ENCODE measurements at places on chromosomes 1 and 21. TPM values are rescaled to one million over a fixed set of nuclear protein-coding genes. Genes with fewer than 3 reads are reported as not detected.

ANKRD35 gene
- 0.58 TPM for total RNA-seq

TRIM45 gene
- 0.60 TPM for total RNA-seq

DIO1 gene
- not detected for total RNA-seq

DNA sequence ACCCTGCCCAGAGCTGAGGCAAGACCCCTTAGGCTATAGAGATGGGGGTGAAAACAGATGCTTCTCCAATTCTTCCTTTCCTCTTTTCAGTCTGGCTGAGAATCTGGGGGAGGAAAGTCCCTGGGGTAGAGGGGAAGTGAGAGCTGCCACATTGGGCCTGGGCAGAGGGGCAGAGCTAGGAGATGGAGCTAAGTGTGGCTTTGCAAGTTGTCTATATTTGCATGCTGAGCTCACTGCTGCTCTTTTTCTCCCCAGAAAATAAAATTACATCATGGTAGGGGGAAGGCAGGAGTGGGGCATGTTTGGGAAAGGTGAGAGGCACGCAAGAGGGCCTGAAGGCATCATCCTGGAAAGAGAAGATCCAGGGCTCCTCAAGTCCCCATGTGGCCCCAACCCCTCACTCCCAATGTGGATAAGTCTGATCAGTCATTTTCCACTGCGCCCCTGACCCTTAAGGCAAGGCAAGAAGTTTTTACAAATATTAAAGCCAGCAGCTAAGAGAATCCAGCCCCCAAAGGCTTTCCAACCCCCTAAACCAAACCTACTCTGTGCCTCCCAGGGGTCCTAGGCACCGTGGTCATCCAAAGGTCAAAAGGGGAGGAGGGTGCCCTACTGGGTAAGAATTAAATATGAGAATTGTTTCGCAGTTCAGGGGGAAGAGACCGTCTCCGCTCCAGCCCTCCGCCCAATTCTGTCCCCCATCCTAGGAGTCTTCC lies 500 bp upstream of the PEA15 start:
- no peaks in the 10 kb centered on the region for H3K27me3 ChIP-seq
- H3K36me3 ChIP-seq: peaks cover 13% of the 10 kb centered on the region
- H3K4me1 ChIP-seq: peaks cover 35% of the 10 kb centered on the region
- peak overlapping the region; percentile 80 for H3K27ac ChIP-seq
- H3K4me3 ChIP-seq: peak overlapping the region; percentile 87
- DNase-seq: no peak

- H3K36me3 ChIP-seq: no peaks in the 10 kb centered on the region
- H3K27ac ChIP-seq: no peak overlapping the region
- no peaks in the 10 kb centered on the region for H3K27me3 ChIP-seq
- DNase-seq: no peak
These were observed 21.4 kb upstream of the PADI1 start for GRCh38 chr1:17183388-17184160.

GRCh38 chr1:161172349-161172748 lies 5.0 kb downstream of the B4GALT3 start:
- H3K27ac ChIP-seq: peak overlapping the region; percentile 70
- DNase-seq: no peak
- no peaks in the 10 kb centered on the region for H3K27me3 ChIP-seq
- peaks cover 39% of the 10 kb centered on the region for H3K4me1 ChIP-seq
- H3K4me3 ChIP-seq: no peak overlapping the region
- peaks cover 34% of the 10 kb centered on the region for H3K36me3 ChIP-seq

- H3K27ac ChIP-seq: no peak overlapping the region
- DNase-seq: no peak
- no peaks in the 10 kb centered on the region for H3K27me3 ChIP-seq
- H3K4me3 ChIP-seq: no peak overlapping the region
- H3K4me1 ChIP-seq: peaks cover 8% of the 10 kb centered on the region
These were observed 79.0 kb downstream of the CD58 start for GRCh38 chr1:116491700-116492357.

DNA sequence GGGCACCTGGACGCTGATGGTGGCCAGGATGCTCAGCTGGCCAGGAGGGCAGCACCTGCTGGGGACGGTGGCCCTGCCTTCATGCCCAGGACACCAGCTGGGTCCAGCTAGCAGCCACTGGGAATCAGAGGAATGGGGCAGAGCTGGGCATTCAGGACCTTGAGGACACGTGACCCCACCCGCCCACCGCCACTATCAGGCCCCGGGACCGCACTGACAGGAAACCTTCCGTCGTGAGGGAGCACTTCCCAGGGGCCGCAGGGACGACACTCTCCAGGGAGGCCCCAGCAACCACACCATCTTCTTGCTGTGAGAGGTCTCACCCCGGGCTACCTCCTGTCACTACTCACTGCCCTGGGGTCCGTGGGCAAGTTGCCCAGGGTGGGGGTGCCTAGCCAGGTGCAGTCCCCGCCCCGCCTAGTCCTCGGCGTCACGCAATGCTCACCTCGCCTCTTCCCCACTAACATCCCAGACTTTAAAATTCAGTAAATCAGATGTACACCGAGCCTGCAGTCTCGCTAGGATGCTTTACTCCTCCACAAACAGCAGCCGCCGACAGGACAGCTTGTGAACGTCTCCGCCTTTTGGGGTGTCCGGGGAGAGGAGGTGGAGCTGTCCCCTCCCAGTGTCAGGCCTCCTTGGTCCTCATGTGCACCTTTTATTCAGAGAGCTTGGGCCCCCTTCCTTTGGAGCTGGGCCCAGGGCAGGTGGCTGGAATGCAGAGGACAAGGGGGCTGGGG lies 4.9 kb downstream of the VWA1 start:
- H3K4me3 ChIP-seq: no peak overlapping the region
- no peaks in the 10 kb centered on the region for H3K36me3 ChIP-seq
- no peak overlapping the region for H3K27ac ChIP-seq
- DNase-seq: no peak
- peaks cover 21% of the 10 kb centered on the region for H3K27me3 ChIP-seq

DNA sequence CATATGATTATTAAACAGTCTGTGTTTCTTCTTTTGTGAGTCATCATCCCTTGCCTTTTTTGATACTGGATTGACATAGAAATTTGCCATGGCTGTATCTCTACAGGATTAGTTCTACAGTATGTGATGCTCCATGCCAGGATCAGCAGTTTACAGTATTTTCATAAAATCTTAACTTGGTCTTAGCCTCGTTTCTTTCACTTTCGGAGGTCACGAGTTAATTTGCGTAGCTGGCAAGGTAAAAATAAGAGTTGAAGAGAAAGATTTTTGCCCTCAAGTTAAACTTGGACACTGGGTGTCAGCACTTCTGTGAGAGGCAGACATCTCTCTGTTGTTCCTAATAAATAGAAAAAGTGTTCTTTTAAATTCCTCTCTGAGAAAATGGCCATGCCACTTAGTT lies 79.1 kb downstream of the CACNA1E start:
- no peak overlapping the region for H3K27ac ChIP-seq
- H3K4me3 ChIP-seq: no peak overlapping the region
- no peak for DNase-seq
- H3K27me3 ChIP-seq: peaks cover 10% of the 10 kb centered on the region

DNA sequence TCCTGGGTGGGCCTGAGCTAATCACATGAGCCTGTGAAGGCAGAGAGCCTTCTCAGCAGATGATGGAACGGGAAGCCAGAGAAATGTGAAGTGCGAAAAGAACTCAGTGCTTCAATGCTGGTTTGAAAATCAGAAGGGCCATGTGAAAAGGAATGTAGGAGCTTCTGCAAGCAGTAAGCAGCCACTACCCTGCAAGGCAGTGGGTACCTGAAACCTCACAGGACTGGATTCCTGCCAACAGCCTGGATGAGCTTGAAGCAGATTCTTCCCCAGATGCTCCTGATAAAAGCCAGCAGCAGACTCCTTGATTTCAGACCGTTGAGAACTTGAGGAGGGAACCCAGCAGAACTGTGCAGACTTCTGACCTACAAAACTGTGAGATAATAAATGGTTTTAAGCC lies 158.6 kb downstream of the SYT2 start:
- no peak for DNase-seq
- H3K4me3 ChIP-seq: no peak overlapping the region
- no peaks in the 10 kb centered on the region for H3K36me3 ChIP-seq
- no peak overlapping the region for H3K27ac ChIP-seq
- H3K4me1 ChIP-seq: peaks cover 11% of the 10 kb centered on the region

DNA sequence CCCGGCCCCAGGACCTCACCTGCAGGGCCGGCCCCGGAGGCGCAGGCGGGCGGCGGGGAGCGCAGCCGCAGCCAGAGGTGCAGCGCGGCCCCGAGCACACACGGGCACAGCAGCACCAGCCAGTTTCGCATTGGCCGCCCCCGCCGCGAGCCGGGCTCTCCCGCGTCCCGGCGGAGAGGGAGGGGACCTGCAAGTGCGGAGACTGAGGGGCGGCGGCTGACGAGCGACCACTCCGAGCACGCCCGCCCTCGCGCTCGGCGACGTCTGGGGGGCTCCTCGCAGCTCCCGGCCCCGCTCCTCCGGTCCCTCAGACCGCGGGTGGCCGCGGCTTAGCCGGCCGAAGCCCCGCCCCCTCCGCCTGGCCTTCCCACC lies at the start of gene B3GALNT2:
B3GALNT2 (minus strand) TSS at position 331 of the 372 bp plus-strand sequence; CDS start at position 131, 200 bp downstream.
- H3K27ac ChIP-seq: peak within 1 kb of the TSS; percentile 98
- peaks cover 26% of the 10 kb centered on the region for H3K4me1 ChIP-seq
- peak within 1 kb of the TSS; percentile 95 for H3K4me3 ChIP-seq
- DNase-seq: no peak
- peaks cover 3% of the 10 kb centered on the region for H3K36me3 ChIP-seq

DNA sequence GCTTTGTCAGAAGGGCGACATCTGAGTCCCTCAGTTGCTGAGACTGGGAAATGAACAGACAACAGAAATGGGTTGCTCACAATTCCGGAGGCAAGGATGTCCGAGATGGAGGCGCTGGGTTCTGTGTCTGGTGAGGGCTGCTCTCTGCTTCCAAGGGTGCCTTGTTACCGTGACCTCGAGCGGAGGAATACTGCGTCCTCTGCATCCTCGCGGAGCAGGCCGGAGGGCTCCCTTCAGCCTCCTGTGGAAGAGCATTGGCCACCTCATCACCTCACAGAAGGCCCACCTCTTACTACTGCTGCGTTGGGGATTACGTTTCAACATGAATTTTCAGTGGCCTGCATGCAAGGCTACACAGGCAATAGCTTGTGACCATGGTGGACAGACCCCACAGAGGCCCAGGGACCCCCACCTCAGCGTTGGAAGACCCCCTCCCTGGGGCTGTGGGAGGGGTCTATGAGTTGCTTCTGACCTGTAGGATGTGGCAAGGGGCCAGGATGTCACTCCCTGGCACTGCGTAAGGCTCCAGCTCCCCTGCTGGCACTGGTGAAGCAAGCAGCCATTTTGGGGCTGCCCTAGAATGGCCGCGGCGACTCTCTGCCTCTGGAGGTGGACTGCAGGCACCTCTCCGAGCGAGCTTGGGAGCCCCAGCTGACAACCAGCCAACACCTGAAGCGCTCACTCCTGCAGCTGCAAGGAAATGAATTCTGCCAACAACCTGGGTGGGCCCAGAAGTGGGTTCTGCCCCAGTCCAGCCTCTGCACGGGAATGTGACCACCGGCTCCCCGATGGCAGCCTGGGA lies 36.3 kb upstream of the COL6A1 start:
- H3K27me3 ChIP-seq: peaks cover 5% of the 10 kb centered on the region
- no peaks in the 10 kb centered on the region for H3K36me3 ChIP-seq
- no peak overlapping the region for H3K27ac ChIP-seq
- no peak for DNase-seq
- H3K4me1 ChIP-seq: no peaks in the 10 kb centered on the region

Data from activated naive CD8-positive, alpha-beta T cell treated with anti-CD3 and anti-CD28 coated beads for 36 hours (primary cell).